A673 (cell line): ENCODE measurements at places on chromosomes 13 and 19. TPM values are rescaled to one million over a fixed set of nuclear protein-coding genes. Genes with fewer than 3 reads are reported as not detected.

Gene APOC1
- total RNA-seq: 2.3 and 5.5 TPM in 2 replicates

Gene IGFL3
- total RNA-seq: not detected in 2 replicates

Gene ZNF223
- total RNA-seq: 4.5 and 5.6 TPM in 2 replicates

Gene PRR20B
- total RNA-seq: not detected in 2 replicates

Gene SIAH3
- total RNA-seq: 4.6 and 5.8 TPM in 2 replicates

Gene PSG6
- not detected in 2 replicates for total RNA-seq

Gene NKPD1
- 0.30 and 0.37 TPM in 2 replicates for total RNA-seq

Gene IGFL1
- not detected in 2 replicates for total RNA-seq

Gene ATCAY
- 0.76 and 0.95 TPM in 2 replicates for total RNA-seq

Gene SLC7A9
- total RNA-seq: 0.34 and 0.39 TPM in 2 replicates

Gene GIPR
- 0.45 and 1.0 TPM in 2 replicates for total RNA-seq

Gene C19orf73
- 1.7 and 2.6 TPM in 2 replicates for total RNA-seq

Gene LONP1
- total RNA-seq: 152 and 160 TPM in 2 replicates

DNA sequence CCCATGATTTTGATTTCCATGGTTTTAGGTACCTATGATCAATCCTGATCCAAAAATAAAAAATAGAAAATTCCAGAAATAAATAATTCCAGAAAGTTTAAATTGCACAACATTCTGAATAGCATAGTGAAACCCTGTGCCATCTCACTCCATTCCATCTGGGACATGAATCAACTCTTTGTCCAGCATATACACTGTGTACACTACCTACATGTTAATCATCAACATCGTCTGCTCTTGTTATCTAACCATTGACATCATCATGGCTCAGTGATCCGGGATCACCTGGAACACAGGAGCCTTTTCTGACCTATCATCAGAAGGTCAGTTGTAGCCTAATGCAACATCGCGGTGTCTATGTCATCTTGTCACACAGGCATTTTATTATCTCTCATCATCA, 75.6 kb downstream of the MYO16 start:
- DNase-seq: no peak

DNA sequence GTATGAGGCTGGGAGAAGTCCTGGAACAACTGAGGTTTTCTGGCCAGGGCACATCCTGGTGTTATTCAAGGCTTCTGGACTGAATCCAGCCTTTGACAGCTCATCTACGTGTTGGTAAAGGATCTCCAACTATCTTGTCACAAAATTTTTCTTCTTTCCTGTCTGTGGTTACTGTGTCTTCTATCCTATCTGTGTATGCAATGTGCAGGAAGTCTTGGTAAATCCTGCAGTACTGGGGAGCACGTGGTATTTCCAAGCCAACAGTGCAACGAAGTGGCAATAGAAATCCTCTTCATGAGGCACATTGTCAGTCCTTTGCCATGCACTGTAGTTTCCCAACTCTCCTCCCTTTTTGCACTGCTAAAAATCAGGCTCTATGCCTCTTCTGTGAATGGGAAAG, 86.7 kb downstream of the ZNF100 start:
- no peak for DNase-seq

DNA sequence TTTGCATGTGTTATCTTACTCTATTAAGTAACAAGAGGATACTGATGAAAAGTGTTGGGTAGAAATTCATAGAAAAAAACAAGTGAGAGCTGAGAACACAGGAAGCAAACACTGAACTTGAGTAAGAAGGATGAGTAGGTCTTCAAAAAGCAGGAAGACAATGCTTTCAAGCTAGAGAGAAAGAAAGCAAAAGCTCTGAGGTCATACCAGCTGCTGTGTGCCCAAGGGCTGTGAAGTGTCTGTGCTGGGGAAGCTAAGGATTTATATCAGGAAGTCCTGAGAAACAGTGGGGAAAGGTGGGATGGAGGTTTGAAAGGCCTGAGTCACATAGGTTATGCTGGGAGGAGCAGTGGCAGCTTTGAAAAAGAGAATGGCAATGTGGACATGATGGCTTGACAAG, 145.5 kb upstream of the MAB21L1 start:
- no peak for DNase-seq

DNA sequence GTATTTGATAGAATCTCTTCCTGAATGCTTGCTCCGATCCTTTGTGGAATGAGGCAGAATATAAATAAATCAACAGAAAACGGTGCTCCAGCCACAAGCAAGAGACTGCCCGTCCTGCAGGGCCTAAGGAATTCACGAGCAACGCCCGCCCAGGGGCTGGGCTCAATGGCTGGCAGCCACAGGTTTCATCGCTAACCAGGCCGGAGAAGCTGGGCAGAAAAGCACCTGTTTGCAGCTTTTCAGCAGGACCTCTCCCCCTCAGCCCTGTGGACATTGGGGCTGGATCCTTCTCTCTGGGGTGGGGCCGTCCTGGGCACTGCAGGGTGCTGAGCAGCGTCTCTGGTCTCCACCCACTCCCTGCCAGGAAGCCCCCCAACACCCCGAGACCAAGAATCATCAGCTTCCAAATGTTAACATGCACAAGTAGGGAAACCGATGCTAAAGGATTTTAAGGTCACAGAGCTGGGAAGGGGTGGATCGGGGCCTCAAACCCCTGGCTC, 102.5 kb downstream of the GADD45B start:
- DNase-seq: no peak

DNA sequence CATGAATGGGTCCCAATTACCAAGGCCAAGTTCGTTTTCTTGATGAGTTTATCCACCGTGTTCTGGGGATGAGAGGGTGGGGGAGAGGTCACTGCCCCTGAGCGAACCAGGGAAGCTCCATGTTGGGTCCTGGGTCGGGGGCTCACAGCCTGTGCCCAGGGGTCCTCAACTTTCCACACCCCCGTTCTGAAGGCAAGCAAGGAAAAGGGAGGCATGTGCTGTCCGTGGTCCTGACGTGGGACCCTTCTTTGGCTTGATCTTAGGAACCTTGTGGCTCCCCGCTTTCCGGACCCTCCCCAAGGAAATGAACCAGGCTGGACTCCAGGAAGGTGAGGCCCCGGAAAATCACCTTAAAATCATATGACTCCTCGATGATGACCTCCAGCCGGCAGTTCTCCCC, 18.2 kb upstream of the MEIS3 start:
- DNase-seq: no peak

GRCh38 chr19:13623716-13624710, 117.7 kb upstream of the CACNA1A start:
- DNase-seq: no peak

DNA sequence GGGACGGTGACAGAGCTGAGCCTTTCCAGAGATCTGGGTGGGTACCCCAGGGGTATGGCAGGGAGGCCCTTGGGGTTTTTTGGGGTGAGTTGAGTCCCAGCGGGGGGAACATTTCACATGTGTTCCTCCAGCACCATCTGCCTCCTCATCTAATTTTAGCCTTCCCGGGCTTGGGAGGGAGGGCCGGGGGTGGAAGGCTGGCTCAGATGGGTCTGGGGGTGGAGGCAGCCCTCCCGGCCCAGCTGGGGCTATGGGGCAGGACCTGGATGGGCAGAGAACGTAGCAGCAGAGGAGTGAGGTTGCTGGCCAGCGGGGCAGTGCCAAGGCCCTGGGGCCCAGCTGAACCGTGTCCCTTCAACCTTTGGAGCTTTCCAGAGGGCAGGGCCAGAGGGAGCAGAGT, 23.5 kb downstream of the ADGRL1 start:
- DNase-seq: no peak

- peak; percentile 95 for DNase-seq
Measured at GRCh38 chr19:4375164-4376027, 25.0 kb downstream of the SH3GL1 start.

- DNase-seq: no peak
Measured at GRCh38 chr13:97753942-97754670, 199.4 kb upstream of the IPO5 start.

- no peak for DNase-seq
Measured at GRCh38 chr19:38035515-38036495, 128.8 kb downstream of the SIPA1L3 start.

DNA sequence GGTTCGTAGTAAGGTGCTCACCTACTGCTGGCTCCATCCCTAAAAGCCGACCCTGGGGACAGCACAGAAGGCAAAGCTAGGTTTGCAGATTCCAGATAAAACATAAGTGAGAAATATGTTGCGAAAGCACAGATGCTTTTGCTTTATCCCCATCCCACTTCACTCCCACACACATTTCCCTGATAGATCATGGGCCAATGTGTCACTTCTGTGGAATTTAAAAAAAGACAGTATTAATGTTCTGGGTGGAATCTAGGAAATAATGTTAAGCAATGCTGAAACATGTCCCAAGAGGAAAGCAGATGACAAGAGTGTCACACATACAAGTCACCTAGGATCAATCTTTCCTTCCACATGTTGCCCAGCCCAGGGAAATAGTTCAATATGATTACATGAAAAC, 661.0 kb upstream of the MIR17HG start:
- DNase-seq: peak; percentile 53

GRCh38 chr19:52170304-52170703, 1.1 kb downstream of the ZNF836 start:
- DNase-seq: no peak

DNA sequence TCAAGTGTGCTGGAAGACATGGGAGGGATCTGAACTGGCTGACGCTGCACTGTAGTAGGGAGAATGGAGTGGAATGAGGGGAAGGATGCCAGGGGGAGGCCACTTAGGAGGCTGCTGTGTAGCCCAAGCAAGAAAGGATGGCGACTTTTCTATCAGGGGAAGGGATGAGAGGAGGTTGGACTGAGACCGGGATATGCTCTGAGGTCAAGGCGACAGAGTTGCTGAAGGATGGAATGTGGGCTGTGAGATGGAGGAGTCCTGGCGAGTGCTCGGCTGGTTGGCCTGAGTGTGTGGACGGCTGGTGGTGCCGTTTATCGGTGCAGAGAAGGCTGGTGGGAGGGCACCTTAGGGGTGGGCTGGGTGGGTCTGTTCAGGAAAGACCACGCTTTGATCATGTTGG, 45.7 kb downstream of the IRS2 start:
- no peak for DNase-seq

- no peak for DNase-seq
Measured at GRCh38 chr13:36903925-36904595, 16.0 kb downstream of the SMAD9 start.

DNA sequence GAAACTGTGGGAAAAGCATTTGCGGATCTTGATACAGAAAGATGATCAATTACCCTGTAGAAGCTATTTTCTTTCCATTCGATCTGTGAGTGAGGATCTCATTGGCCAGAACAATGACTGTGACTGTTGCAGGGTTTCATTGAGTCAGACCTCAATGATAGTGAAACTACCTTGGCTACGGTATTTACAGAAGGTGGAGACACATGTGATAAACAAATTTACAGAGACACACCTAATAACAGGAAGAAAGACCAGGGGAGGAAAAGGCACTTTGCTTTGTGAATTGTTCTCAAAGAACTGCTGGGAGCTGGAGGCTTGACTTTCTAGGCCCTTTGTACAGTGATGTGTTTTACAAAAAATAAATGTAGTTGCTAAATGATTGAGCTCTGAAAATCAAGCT, 19.9 kb upstream of the ARGLU1 start:
- DNase-seq: no peak

DNA sequence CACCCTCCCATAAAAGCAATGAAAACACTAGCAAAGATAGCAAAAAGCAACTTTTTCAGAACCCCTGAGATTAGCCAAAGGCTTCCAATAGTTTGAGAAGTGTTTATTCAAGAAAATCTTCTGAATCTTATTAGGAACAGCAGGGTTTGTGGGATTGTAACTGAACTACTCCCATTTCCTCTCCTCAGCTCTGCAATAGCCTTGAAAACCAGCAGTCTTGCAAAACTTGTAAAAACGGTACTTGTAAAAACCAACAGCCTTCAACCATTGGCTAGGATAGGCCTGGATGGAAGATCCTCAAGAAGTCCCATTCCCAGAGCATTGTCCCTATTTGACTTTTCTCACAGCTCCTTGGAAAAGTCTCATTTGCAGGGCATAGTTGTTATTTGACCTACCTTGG, 12.1 kb downstream of the RNASEH2B start:
- DNase-seq: no peak

- DNase-seq: peak; percentile 35
Measured at GRCh38 chr13:62360609-62361008, 945.0 kb upstream of the PCDH20 start.

- no peak for DNase-seq
Measured at GRCh38 chr13:36612230-36612629, 61.6 kb upstream of the SERTM1 start.

DNA sequence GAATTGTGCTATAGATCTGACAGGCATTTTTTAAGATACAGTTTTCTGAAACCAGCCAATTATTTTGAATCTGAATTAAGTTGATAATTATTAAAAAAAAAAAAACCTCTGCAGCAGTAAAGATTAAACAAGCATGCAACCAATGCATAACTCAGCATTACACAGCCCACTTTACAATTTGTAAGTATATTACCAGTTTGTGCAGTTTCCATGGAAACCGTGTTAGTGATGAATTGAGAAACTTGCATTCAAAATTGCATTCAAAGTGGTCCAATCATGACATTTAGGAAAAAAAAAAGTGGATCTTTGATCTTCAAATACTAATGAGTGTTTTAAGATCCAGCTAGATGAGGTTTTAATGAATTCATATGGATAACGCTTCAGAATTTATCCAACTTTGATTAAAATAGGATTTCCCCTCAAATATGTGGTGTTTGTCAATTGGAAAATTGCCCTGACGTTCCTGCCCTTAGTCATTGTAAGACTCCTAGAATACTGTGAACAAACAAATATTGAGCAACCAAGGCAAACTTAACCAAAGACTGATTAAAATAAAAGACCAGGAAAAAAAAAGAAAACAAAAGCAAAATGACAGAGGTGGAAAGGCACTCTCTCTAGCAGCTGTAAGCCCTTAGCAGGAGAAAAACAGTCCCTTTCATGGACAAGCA, 314.8 kb upstream of the MAB21L1 start:
- no peak for DNase-seq

- no peak for DNase-seq
Measured at GRCh38 chr19:16626796-16627192, 1.2 kb downstream of the MED26 start.

DNA sequence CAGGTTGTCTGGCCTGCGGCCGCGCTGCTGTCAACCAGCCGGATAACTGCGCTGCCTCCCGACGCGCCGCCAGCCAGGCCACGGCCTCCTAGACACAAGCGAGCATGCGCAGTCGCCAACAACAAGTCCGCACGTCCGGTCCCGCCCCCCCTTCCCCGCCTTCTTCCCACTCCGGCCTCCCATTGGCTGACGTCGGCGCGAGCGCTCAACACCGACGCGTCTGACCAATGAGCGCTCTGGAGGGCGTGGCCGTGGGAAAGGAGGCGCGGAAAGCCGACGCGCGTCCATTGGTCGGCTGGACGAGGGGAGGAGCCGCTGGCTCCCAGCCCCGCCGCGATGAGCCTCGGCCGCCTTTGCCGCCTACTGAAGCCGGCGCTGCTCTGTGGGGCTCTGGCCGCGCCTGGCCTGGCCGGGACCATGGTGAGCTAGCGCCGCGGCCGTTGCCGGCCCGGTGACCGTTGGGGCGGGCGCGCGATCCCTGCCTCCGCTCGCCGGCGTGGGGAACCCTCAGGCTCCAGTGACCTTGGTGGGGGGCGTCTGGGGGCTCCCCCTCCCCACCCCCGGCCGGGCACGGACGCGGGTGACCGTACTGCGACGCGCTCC, at the start of gene GPX4:
Gene GPX4 (plus strand): TSS at position 287 of the 603 bp plus-strand sequence. CDS start 50 bp downstream, at position 337.
- peak; percentile 100 for DNase-seq

- DNase-seq: no peak
Measured at GRCh38 chr19:5880604-5881078, 10.3 kb upstream of the FUT5 start.

- no peak for DNase-seq
Measured at GRCh38 chr13:109836629-109837607, 50.5 kb upstream of the IRS2 start.
